H4 (cell line): ENCODE measurements at places on chromosomes 2 and 18. TPM values are rescaled to one million over a fixed set of nuclear protein-coding genes. Genes with fewer than 3 reads are reported as not detected.
A peak's percentile ranks its signal among the peaks of the same experiment; 100 is the strongest.

DSC2 gene
- total RNA-seq = 0.14 and 0.48 TPM in 2 replicates

YPEL5 gene
- total RNA-seq = 35.8 and 46.7 TPM in 2 replicates

GREB1L gene
- total RNA-seq = 2.7 TPM in 2 replicates

TEKT4 gene
- not detected in 2 replicates for total RNA-seq

GRCh38 chr2:64643838-64644457 lies 9.8 kb downstream of the SERTAD2 start:
- DNase-seq = no peak

- peak; percentile 56 for DNase-seq
Observed at GRCh38 chr2:160492401-160493226, 993 bp downstream of the RBMS1 start.

GRCh38 chr2:69157441-69157840 lies 144.5 kb downstream of the ANTXR1 start:
- no peak for DNase-seq

- no peak for DNase-seq
Observed at GRCh38 chr2:230916218-230916617, 8.8 kb downstream of the GPR55 start.

DNA sequence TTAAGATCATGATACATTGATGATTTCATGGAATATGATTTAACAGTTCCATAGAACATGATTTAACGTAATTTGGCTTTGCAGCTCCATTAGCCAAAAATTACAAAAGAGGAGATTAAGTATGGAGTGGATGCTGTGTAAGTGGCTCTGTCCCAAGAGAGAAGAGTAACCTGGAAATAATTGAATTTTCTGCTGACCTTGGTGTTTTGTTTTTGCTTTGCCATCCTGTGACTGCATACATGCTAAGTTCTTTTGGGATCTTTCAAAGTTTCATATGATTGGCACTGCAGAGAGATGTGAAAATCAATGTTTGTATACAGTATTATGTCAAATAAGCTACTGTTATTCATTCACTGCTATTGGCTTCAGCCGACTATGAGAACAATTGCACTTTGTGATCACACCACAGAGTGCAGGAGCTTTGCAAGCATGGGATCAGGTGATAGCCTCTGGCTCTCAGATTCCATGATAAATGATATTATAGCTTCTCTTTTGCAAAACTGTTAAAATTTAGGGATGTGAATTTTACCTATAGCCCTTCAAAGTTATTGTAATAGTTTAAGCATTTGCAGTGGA lies 46.1 kb upstream of the TMEM87B start:
- no peak for DNase-seq

DNA sequence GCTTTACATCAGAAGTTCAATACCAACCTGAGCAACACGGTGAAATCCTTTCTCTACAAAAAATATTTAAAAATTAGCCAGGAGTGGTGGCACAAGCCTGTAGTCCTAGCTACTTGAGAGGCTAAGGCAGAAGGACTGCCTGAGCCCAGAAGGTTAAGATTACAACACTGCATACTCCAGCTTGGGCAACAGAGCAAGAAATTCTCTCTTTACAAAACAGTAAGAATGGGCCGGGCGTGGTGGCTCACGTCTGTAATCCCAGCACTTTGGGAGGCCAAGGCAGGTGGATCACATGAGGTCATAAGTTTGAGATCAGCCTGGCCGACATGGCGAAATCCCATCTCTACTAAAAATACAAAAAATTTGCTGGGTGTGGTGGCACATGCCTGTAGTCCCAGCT lies 113.2 kb downstream of the USP34 start:
- no peak for DNase-seq

- no peak for DNase-seq
Observed at GRCh38 chr2:120229341-120229740, 6.1 kb upstream of the TMEM185B start.

GRCh38 chr2:231088754-231089153 lies 32.1 kb downstream of the PSMD1 start:
- no peak for DNase-seq

- DNase-seq = peak; percentile 10
Observed at GRCh38 chr2:187078297-187078696, 229.3 kb upstream of the ZSWIM2 start.

DNA sequence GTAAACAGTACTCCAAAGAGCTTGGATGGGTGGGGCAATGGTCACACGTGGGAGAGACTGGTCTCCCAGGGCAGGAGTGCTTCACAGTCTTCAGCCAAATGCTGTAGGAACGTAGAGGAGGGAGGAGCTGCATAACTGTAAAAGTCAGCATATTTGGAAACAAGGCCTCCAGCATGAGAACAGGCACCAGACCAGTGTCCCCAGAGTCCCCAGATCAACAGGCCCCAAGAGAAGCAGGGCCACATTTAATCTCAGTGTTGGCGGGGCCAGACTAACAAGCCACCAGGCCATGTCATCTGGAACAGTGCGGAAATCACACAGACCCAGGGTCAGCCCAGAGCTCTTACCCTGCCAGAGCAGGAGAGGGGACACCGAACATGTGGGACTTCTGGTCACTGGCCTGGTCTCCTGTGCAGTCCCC lies 63.2 kb downstream of the ADCY3 start:
- no peak for DNase-seq

DNA sequence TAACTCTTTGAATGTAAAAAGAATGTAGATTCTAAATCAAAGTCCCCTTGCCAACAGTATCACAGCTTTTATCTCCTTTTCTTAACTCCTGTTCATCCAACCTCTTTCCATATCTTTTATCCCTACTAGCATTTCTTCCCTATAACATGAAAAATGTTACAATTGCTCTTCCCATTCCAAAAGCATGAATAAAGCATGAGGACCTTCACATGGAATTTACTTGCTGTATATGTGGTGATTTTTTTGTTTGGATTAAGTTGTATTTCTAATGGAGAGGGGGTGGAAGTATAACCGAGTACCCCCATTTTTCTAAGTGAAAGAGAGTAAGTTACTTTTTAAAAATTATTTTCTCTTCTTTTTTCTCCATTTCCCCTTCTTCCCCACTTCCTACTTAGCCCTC lies 94.9 kb upstream of the RBBP8 start:
- no peak for DNase-seq

DNA sequence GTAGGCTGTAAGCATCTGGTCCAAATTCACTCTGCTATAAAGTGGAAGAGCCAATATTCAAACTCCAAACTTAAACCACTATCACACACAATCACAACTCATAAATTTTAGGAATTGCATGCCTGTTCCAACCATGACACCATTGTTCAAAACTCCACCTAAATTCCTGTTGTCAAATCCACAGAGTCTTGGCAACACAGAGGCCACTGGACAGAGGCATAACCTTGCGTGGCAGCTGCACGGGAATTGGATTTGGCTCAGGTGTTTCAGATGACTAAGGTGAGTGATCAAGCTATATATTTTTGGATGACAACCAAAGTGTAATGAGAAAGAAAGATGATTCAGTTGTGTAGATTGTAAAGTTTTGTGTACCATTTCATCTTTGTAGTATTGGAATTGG lies 422.7 kb upstream of the TNP1 start:
- no peak for DNase-seq

DNA sequence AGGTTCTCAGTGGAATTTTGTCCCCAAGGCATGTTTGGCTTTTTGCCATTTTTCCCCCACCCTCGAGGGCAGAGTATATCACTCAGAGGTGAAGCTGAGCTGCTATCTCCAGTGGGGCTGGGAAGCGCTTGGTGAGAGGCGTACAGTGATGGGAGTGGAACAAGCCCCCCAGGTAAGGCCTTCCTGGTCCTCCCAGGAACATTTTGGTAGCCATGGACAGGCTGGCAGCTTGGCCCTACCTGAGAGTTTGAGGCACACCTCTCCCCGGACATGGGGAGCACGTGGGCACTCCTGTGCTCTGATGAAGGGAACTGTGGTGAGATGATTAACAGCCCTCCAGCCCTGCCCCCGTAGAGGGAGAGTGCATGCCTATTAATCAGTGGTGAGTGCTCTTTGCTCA lies 99.3 kb downstream of the C1QL2 start:
- no peak for DNase-seq

DNA sequence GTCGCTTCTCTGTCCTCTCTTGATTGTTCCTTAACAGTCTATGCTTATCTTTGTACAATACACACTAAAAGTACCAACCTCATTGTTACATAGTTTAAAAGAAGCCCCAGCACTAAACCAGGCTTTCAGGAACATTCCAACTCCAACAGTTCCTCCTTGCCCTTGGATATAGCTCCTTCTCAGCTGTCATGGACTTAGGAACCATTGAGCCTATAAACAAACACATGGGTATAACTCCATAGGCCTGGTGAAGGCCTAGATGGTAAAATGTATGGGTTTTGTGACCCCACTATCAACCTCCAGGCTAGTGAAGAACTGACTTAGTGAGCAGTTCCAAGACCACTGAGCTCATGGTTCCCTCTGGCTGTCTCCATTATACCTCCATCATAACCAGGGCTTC lies 74.8 kb upstream of the SLC39A10 start:
- DNase-seq = no peak

GRCh38 chr2:15809404-15809803 lies 130.9 kb upstream of the MYCN start:
- DNase-seq = no peak

GRCh38 chr2:64062840-64063239 lies 43.6 kb upstream of the VPS54 start:
- peak; percentile 45 for DNase-seq

- DNase-seq = no peak
Observed at GRCh38 chr2:3000968-3001367, 376.6 kb downstream of the EIPR1 start.

GRCh38 chr2:147438882-147439281 lies 405.9 kb upstream of the ACVR2A start:
- DNase-seq = no peak
